ENCODE measurements at places on chromosomes 16 and 17.

DNA sequence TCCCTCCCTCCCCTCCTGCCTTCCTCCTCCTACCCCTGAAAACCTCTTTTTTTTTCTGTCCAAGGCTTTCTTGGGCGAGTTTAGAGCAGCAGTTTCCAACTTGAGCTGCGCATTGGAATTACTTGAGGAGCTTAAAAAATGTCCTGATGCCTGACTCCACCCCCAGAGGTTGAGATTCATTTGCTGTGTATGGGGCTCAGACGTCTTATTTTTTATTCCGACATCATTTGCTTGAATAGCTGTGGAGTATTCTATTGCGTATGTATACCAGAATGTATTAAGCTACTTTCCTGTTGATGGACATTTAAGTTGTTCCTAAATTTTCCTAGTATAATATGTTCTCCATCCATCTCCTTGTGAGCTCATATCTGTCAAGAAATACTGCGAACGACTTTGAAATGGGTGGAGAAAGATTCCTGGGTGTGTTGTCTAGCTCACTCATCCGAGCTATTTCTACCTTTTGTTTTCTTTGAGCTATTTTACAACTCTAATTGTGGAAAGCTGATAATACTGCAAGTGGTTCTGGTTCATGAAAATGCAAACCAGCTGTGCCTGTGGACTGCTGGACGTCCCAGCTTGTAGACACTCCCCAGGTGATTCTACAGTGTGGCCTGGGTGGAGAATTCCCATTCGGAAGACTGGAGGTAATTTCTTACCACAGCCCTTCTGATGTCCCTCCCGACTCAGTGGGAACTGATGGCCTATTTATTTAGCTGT lies 40.5 kb downstream of the CMIP start:
- no peak for DNase-seq

DNA sequence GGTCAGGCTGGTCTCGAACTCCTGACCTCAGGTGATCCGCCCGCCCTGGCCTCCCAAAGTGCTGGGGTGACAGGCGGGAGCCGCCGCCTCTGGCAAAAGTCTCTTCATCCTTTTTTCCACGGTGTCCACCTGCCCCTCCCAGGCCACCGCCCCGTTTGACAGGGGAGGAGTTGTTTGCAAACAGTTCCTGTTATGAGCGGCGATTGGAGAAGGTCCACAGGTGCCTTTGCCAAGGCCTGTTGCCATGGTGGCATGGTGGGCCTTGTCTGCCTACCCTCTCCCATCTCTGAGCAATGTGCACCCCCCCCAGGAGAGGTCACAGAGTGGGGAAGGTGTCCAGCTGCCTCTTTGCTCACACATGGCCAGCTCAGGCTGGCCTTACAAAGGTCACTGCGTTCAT lies 16.0 kb upstream of the RAP1GAP2 start:
- DNase-seq = no peak

DNA sequence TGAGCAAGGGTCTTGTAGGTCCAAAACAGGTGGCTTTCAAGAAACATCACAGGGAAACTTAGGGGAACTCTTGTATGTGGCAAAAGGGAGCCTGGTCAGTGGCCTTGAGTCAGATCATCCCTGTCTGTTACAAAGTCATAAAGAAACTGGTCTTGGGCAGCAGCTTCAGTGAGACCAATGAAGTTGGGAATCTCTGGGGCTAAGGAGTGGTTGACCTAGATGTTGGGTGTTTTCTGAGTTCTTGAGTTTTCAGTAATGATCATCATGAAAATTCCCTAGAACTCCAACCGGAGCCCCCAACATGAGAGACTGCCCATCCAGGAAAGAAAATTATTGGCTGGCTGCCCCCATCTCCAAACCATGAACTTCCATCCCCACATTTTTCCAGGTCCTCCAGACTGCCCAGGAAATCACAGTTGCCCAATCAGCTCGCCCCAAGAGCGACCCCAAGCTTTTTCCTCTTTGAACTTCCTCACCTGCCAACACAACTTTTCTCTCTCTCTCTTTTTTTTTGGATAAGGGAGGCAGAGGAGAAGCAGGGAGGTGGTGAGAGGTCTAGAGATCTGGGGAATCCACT lies 3.9 kb downstream of the CCR7 start:
- DNase-seq = no peak

- no peak for DNase-seq
Observed at GRCh38 chr17:17493986-17494466, 2.2 kb downstream of the RASD1 start.

DNA sequence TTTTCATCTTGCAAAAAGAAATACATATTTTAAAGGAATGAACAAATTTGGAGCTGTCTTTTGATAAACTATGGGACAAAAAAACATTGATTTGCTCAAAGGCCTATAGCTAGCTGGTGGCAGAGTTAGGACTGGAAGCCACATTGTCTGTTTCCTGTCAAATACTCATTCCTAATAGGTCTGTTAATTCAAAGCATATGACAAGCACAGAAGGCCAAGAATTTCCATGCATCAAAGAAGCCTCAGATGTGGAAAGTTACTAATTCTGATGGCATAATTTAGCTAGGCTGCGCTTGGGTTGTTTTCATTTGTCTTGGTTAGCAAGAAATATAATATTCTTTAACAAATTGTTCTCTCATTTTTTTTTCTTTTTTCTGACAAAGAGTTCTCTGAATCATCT lies 98.0 kb downstream of the CDK5R1 start:
- no peak for DNase-seq

GRCh38 chr16:31382485-31383161 lies 10.5 kb upstream of the ITGAD start:
- DNase-seq = peak; percentile 71

DNA sequence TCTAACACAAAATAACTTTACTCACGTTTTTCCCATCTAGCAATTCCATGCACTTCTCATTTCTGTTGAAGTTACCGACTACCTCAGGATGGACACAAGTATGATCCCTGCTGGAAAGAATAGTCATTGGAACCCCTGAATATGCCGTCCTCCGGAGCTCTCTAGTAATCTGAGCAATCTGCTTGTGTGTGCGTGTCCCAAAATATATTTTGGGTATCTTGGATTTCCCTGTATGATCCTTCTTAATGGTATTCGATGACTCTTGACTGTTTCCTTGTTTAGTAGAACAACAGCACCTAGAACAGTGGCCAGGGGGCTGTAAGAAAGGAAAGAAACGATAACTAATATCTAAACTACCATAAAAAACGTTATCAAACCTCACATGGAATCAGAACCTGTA lies 54.9 kb downstream of the BRIP1 start:
- no peak for DNase-seq

DNA sequence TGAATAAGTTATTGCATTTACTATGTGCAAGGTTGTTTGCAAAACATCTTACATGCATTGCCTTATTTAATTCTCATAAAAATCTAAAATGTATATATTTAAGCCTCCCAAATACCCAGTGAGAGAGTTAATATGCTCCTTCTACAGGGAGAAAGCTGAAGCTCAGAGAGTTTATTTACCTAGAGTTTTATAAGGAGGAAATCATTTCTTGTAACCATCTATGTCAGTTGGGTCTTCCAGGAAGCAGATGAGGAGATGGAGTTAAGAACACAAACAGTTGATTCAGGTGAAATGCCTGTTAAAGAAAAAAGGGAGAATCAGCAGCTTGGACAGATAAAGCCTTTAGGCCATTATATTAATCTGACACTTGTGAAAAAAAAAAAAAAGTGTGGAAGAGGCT lies 62.6 kb upstream of the DHX40 start:
- no peak for DNase-seq

DNA sequence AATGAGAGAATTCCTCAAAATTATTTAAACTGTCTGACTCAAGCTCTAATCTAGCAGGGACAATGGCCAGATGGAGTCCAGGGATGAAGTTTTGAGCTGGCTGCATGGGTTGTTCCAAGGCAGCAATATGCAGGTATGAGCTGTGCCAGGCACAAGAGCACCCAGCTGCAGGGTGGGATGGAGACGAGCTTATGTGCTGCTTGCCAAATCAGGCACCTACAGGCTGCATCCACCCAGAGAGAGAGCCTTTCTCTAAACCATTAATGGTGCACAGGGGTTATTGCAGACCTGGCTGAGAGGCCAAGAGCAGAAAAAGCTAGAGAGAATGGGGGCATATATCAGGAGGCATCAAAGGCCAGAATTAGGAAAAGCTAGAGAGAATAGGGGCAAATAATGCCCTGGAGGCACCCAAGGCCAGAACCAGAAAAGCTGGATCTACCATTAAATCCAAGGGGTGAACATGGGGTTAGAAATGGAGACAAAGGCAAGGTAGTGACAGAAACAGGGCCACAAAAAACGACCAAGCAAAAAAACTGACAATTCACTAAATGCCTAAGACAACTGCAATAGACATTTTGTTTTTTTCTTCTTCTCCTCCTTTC lies 11.0 kb downstream of the KRT33A start:
- DNase-seq = no peak

GRCh38 chr16:3084969-3085670 lies 14.0 kb downstream of the ZSCAN10 start:
- no peak for DNase-seq

DNA sequence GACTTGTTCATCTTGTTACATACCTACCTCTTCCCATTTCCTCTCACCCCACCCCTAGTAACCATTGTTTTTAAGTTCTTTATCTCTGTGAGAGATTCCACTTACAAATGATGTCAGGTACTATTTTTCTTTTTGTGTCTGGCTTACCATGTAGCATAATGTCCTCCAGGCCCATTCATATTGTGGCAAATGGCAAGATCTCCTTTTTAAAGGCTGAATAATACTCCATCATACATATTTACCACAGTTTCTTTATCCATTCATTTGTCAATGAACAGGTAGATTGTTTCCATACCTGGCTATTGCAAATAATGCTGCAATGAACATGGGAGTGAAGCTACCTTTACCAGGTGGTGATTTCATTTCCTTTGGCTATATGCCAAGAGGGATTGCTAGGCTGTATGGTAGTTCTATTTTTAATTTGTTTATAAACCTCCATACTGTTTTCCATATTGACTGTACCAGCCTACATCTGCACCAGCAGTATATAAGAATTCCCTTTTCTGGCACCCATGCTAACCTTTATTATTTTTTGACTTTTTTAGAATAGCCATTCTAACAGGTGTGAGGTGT lies 53.9 kb downstream of the NSRP1 start:
- DNase-seq = no peak

DNA sequence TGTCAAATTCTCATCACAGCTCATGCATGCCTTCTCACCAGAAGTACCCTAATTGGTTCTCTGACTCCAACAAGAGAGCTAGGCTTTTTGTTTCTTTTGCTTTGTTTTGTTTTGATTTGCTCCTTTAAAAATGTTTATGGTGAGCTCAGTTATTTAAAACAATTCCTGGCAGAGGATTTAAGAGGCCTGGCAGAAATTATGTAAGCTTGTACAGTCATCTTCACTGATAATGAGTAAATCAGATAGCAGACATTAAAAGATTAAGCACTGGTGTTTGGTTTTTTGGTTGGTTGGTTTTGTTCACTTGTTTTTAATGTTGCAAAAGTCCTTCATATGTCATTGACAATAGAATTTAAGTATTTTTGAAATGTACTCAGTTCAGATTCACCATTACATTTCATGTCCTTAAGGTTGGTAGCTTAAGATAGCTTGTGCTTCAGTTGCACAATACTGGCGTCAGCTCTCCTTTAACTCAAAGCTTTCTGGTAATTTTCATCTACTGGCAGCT lies 378.9 kb downstream of the CDH13 start:
- DNase-seq = no peak

- no peak for DNase-seq
Observed at GRCh38 chr17:82397449-82398335, 20.5 kb upstream of the HEXD start.

GRCh38 chr17:74192950-74193781 lies 10.3 kb upstream of the RPL38 start:
- no peak for DNase-seq

- DNase-seq = peak; percentile 30
Observed at GRCh38 chr16:70453892-70454221, 538 bp upstream of the FCSK start.

DNA sequence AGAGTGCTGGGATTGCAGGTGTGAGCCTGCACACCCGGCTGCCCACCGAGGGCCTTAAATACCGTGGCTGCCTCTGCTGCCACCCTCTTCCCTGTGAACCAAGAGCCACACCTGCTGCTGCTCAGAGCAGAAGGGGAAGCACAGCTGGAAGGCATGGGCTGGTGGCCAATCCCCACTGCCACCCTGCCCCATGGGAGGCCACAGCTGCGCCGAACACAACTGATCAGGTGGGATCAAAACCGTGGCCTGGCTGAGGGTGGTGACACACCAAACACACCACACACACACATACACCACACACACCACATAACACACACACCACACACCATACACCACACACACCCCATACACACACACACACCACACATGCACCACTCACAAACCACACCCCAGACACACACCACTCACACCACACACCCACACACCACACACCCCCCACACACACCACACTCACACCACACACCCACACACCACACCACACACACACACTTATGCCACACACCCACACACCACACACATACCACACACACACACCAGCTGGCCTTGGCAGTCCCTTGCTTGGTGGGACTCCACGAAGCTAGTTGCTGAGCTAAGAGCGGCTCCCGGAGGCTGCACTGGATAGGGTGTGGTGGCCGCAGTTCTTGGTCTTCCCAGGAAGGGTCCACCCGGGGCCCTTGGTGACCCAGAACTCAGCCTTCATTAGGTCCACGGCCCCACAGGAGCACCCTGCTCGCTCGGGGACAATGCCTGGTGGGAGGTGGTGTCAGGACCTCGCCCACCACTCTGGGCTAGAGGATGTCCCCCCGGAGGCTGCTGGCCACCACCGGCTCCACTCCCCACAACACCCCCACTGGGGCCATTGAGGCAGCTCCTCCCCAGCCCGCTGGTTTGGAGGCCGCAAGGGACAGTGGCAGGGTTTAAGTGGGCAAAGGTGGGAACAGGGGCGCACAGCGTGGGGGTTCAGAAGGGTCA lies 14.9 kb downstream of the CEP131 start:
- peak; percentile 88 for DNase-seq

DNA sequence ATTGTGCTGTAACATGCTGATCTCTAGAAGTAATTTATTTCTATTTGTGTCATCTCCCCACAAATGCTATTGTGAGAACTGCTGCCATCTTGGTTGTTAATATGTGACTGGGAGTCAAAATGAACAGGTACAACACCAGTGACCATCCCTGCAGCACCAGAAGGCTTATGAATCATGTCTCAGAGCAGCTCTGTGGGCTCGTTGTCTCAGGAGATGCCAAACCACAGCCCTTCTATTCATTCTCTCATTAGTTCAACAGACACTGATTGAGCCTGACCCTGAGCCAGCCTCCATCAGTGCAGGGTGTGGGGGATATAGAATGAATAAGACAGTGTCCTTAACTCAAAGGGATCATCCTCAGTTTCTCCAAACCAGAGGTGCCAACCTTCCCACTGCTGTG lies 92.5 kb downstream of the UTP18 start:
- DNase-seq = no peak

Data from NAMALWA (cell line).